ENCODE measurements at places on chromosomes 6 and 20.

- DNase-seq = no peak
Observed at GRCh38 chr6:42026540-42026939, 23.8 kb upstream of the TAF8 start.

- DNase-seq = no peak
Observed at GRCh38 chr20:4151991-4152695, 136.8 kb upstream of the RNF24 start.

GRCh38 chr20:39109933-39110818, 148.0 kb downstream of the DHX35 start:
- DNase-seq = no peak

DNA sequence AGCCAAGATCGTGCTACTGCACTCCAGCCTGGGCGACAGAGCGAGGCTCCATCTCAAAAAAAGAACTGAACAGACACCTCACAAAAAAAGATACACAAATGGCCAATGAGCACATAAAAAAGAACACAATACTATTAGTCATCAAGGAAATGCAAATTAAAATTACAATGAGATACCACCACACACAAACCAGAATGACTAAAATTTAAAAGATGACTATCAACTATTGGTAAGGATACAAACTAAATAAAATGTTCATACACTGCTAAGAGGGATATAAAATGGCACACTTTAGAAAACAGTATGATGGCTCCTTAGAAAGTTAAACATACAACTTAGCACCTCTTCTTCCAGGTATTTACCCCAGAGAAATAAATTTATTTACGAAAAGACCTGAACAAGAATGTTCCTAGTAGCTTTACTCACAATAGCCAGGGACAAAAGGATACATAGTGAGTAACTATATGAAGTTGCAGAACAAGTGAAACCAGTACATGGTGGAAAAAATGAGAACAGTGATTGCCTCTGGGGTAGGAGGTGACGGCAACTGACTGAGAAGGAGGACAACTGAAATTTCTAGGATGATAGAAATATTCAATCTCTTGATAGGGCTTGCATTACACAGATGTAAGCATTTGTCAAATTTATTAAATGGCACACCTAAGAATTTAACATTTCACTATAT, 53.2 kb downstream of the FAM8A1 start:
- DNase-seq = no peak

GRCh38 chr6:30483677-30484279, 5.5 kb upstream of the HLA-E start:
- DNase-seq = peak; percentile 61

- no peak for DNase-seq
Observed at GRCh38 chr6:21157186-21157929, 436.2 kb upstream of the SOX4 start.

- DNase-seq = peak; percentile 20
Observed at GRCh38 chr6:53523511-53524454, 21.1 kb downstream of the GCLC start.

DNA sequence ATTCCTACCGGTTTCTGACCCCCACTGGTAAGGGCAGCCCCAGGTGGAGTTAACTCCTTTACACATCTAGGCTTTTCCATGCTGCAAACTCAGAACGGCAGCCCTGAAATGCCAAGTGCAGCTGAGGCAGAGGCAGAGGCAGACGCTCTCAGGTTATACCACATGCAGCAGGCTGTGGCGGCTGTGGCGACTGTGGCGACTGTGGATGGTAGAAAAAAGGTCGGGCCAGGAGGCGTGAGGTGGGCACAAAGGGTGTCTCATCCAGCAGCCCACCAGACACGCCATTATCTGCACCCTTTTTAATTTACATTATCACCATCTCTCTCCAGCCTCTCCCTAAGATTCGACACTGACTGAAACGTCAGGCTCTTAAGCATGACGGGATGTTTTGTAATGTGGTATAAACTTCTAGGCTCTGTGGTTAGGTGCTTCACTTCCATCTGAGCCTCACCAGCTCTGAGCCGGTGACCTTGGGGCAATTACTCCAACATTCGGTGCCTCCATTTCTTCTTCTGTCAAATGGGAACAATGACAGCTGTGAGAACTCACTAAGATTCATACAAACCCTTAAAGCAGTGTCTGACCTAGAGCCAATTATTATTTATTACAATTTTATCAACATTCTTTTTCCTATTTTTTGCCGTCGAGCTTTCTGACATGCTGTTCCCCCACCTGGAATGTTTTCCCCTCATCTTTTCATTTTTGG, 8.2 kb downstream of the KIZ start:
- no peak for DNase-seq

GRCh38 chr6:152184917-152185574, 377.6 kb downstream of the ESR1 start:
- peak; percentile 23 for DNase-seq

- DNase-seq = no peak
Observed at GRCh38 chr6:88008411-88008810, 39.2 kb upstream of the SPACA1 start.

DNA sequence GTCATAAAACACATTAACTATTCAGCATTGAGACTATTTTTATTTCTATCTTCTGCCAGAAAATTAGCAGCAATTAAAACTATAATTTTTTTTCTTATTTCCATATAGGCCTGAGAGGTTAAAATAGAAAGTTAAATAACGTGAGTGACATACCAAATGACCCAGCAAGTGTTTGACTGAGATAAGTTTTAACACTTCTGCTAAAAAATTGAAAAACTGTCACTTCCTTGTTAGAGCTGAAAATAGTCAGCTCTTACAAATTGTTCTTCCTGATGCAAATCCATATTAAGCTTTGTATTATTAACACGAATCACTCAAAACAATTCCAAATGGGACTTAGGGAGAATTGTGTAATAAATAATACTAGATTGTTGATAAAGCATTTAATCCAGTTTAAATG, 26.5 kb upstream of the STX11 start:
- DNase-seq = no peak

DNA sequence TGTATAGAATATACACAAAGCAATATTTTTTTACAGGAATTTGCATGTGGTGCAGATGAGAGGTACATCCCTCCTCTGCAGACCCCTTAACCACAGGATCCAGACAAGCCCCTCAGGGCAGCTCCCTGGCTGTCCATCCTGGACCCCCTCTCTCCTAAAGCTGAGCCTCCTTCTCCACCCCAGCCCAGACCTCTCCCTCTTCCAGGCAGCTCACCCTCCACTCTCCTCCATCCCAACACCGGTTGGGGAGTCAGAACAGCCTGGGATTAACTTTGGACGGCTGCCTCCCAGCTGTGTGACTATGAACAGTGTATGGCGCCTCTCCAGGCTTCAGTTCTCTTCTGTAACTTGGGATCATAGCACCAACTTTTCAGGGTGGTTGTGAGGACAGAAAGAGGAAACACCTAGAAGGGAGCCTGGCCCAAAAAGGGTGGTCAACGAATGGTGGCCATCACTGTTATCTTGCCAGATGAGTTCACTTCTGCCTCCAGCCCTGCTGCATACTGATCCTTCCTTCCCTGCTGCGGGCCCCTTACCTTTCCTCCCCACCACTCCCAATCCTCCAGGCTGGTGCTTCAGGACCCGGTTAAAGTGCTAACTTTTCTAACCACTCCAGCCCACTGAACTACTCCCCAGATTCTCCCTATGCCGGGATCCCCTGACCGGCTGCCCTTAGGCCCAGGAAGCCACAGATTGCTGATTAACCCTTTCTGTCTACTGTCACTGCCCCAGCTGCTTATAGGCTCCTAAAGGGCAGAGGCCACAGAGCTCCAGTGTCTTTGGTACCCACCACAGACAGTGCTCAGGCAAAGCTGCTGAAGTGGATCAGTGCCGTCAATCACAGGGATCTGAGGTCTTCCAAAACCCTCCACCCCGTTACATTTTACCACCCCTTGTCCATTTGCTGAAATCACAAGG, 55.9 kb downstream of the GPR6 start:
- no peak for DNase-seq

- DNase-seq = no peak
Observed at GRCh38 chr6:50637267-50637666, 76.1 kb upstream of the TFAP2D start.

DNA sequence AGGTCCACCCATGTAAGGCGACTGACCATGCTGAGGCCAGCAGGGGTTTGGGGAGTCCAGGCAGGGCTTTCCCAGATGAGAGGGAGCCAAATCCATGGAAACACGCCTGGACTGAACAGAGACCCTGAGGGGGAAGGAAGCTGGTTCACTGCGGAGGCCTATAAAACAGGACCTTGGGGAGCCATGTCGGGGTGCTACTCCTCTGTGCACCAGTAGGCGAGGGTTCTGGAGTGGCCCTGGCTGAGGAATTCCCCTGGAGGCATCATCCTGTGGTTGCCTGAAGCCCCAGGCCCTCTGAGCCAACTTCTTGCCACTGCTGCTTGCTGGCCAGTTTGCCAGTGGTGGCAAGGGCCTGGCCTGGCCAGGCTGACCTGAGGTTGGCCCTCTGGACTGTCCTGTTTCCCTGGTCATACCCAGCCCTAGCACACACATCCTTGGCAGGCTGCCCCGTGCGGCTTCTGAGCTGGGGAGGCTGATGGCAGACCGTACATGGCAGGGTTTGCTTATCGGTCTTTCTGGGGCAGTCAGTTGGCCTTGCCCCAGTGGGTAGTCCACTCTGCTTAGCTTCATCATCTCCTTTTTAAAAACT, 2.2 kb upstream of the LRRN4 start:
- no peak for DNase-seq

DNA sequence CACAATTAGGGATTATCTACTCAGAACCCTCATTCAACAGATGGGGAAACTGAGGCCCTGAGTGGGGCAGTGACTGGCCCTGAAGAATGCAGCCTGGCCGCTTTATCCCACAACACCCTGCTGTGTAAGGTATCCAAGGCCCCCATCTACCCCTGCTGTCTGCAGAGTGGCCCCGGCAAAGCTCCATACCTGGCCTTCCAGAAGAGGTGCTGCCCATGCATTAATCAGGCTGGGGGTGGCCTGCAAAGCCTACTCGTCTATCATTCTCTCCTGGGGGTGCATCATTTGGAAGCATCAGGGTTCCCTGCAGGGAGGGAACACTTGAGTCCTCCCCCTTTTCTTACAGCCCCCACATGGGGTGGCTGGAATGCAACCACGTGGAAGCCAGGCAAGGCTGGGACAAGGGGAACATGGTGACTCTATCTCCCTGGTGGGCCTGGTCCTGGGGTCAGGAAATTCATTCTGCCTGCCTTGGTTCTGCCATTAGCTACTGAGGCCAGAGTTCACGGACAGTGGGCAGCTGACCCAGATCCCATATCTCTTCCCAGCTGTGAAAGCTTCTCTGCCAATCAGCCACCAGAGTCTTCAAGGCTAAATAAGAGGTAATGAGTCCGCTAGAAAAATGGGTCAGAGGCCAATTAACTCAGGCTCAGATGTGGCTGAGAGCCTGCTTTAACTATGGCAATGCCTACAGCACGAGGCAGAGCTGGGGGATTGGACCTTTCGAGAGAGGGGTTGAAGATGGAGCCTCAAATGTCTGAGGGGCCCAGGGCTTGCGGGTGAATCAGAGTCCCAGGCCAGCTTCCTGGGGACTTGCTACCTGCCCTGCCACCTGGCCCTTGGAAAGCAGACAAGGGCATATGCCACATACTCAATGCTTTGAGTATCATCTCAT, 72.3 kb upstream of the TOX2 start:
- no peak for DNase-seq

- no peak for DNase-seq
Observed at GRCh38 chr6:40573221-40573620, 13.9 kb downstream of the LRFN2 start.

DNA sequence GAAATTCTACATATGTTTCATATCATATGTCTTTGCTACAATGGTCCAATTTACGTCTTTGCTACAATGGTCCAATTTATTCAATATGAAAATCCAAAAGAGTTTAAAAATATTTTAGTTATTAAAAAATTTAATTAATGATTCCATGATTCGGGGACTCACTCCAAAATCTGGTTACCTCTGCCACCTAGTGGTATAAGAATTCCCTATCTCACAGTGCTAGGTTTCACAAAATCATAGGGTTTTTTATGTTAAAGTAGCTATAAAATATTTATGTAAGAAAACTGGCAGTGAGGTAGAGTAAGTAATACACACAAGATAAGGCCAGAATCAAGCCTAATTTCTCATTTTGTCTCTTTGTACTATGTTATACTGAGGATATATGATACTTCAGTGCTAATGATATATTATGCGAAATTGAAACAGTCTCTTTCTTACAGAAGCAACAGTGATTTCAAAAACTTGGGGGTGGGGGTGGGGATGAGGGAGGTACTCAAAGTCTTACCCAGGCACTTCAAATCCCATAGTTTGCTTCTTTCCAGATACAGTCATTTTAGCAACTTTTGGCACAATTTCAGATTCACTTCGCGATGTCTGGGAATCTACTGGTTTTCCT, 52.3 kb downstream of the HBS1L start:
- peak; percentile 14 for DNase-seq

GRCh38 chr6:111624401-111625098, 18.9 kb upstream of the TRAF3IP2 start:
- DNase-seq = no peak

- DNase-seq = peak; percentile 78
Observed at GRCh38 chr6:42452171-42453030, 675 bp upstream of the TRERF1 start.

DNA sequence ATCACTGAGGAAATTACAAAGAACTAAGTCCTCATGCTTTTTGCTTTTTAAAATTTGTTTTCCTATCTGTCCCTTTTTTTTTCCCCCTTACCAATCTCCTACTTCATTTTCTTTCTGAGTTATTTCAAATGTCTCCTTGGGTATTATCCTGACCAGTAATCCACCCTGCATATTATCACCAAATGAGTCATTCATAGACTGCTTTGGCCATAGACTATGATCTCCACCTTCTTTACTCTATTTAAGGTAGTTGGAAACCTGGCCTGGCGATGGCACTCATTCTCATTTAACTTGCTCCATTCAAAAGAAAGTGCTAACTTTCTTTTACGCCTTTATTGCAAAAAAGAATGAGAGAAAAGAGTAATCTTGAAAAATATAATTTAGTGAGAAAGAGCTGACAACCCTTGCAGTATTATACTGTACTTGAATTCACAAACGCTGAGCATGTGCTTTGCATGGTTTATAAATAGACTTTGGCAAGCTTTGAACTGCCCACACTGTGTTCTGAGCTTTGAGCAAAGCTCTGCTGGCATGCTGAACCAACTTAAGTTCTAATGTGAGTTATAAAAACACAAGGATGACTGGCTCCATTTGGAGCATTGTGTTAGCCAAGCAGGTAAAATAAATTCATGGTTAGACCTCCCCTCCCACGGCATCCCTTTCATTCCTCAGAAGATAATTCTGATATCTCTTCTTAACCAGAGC, 198.9 kb downstream of the NKAIN2 start:
- DNase-seq = no peak

GRCh38 chr6:101302593-101302992, 90.9 kb upstream of the GRIK2 start:
- no peak for DNase-seq

GRCh38 chr6:143536866-143537691, 25.6 kb upstream of the FUCA2 start:
- peak; percentile 51 for DNase-seq
